ENCODE measurements at places on chromosomes 2 and 18. TPM values are rescaled to one million over a fixed set of nuclear protein-coding genes. Genes with fewer than 3 reads are reported as not detected.

GRCh38 chr18:70459251-70459650, 170.4 kb downstream of the SOCS6 start:
- DNase-seq: no peak

DNA sequence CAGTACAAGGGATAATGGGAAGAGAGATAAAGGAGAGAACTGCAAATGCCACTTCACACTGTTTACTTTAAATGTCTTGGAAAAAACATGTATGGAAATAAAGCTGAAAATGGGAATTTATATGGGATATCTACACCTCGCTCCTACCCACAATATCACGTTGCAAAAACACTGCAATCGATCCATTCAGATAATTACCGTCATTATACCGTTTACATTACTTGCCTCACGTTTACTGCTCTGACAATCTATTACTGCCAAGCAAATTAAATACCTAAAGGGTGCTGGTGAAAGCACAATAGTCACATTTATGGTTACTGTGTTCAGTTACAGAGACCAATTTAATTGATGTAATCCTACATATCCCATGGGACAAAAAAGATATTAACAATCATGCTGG, 214.7 kb upstream of the LYPD1 start:
- no peak for DNase-seq

Gene PRSS56
- not detected for total RNA-seq

Gene THSD7B
- total RNA-seq: 7.1 TPM

DNA sequence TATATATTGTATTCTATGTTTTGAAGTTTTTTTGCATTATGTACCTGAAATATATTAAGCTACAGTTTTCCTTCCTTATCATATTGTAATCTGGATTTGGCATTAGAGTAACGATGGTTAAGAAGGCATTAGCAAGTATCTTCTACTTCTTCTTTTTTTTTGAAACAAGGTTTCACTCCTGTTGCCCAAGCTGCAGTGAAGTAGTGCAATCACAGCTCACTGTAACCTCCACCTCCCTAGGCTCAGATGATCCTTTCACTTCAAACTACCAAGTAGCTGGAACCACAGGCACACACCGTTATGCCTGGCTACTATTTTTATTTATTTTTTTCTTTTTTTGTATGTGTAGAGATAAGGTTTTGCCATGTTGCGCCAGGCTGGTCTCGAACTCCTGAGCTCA, 201.1 kb downstream of the ZNF804A start:
- DNase-seq: no peak

Gene CNTNAP5
- 0.07 TPM for total RNA-seq

GRCh38 chr18:61326407-61326806, 6.8 kb upstream of the CDH20 start:
- DNase-seq: no peak

DNA sequence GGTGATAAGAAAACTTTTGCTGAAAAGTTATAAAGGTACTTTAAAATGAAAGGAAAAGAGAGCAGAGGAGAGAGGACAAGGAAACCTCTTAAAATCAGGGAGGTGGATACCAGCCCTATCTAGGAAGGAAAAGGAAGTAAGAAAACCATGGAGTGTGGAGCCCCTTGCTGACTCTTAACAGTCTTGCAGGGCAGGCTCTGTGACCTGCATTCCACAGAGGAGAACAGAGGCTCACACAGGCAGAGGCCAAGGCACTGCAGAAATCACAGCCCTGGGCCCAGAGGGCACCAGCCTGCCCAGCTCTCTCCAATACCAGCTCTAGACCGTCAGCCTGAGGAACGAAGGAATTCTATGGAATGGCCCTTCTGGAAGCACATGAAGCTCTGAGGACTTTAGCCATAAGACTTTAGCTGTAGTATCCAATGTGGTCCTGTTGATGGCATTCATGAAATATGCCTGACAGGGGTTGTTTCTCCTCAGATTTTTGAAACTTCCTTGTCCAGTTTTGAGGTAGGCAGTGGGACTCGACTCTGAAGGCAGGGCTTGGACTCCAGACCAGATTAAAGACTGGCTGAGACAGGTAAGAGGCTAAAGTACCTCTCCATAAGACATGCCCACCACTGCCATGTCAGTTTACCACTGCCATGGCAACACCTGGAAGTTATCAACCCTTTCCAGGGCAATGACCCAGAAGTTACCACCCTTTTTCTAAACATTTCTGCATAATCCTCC, 216.3 kb downstream of the ANAPC1 start:
- peak; percentile 54 for DNase-seq

Gene DYTN
- not detected for total RNA-seq

- DNase-seq: no peak
These were observed 127.4 kb downstream of the CDC42EP3 start for GRCh38 chr2:37543999-37544557.

DNA sequence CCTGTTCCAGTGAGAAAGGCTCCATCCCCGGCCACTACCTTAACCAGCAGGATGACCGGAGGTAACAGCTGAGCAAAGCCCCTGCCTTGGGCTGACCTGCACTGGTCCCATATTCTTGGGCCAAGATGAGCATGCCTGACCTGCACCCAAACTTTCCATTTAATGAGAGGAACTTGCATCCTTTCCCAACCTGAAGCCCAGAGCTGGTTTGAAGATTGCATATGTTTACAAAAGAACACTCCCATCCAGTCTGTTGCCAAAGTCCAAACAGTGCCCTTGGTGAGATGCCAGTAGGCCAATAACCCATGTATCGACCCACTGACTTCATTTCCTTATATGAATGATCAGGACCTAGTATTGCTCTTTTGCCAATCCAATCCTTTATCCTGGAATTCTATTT, 5.5 kb upstream of the NPAS2 start:
- no peak for DNase-seq

DNA sequence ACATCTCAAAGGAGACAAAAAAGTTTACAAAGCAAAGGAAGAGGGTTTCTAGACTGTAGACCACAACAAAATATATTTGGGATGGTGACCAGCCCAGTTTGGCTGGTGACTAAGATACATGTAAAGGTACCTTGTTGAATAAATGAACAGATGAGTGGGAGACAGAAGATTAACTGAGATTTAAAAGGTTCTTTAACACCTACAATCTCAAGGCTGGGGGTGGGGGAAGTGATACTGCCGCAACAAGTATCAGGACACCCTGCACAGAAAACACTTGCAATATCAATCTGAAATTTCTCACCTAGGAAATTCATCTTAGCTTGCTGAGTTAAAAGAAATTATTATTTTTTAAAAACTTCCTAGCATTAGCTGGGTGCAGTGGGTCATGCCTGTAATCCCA, 8.3 kb downstream of the RNF149 start:
- DNase-seq: no peak

DNA sequence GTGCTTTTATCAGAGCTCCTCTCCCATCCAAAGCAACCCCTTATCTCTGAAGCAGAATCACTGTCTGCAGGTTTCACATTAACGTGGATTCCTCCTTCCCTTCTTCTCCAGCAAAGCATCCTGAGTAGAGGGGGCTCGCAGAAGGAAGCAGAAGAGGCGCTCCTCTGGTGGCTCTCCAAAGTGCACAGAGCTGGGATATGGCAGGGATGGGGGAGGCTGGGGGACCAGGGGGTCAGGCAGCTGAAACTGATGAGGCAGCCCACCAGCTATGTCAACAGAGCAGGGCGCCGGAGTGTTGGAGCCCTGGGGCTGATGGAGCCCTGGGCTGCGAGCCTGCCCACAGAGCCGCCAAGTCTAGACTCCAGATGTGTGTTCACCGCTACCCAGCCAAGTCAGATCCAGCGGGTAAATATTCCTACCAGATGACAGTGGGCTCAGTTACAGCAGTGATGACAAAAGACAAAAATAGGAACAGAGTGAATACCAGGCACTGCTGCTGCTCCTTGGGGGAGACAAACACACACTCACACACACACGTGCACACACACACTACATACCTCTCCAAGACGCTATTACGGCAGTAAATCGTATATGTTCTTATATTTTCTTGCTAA, 678.3 kb upstream of the ID2 start:
- DNase-seq: no peak

DNA sequence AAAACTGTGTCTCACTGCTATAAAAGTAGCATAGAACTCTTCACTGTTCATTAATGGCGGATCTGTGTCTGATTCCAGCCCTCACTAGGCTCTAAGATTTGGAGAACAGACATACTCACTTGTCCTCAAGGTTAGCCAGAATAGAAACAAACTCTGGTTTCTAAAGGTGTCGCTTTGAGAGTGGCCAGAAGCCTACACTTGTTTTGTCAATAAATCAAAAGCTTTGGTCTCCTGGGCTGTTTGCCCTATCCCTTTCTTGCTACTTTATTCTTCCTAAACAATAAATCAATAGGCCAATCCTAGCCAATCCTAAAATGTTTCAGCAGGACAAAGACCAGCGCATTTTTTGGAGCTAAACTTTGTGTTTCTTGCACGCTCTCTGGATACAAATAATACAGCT, 1064.6 kb upstream of the CHAC2 start:
- DNase-seq: no peak

- no peak for DNase-seq
These were observed 1.3 kb downstream of the ADRA2B start for GRCh38 chr2:96114903-96115581.

- no peak for DNase-seq
These were observed 265.7 kb upstream of the ZC3H15 start for GRCh38 chr2:186220409-186220808.

Gene REG1B
- not detected for total RNA-seq
